ENCODE measurements at places on chromosomes 12 and 14. TPM values are rescaled to one million over a fixed set of nuclear protein-coding genes. Genes with fewer than 3 reads are reported as not detected.

DNA sequence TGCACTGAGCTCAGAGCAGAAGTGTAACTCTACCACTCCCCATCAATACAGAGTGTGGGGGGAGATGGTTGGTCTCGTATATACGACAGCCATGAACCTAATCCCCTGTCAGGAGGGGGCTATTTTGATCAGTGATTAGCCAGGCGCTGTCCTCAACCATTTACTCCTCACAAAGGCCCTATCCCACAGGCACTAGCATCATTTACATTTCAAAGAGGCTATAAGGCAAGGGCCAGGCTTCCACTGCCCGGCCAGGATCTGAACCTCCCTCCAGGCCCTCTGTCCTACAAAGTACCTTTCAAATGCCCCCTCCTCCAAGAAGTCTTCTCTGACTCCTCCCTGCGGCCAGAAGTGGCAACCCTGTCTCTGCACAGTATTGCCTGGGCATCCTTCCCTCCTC lies 74.7 kb downstream of the ITPK1 start:
- H3K4me3 ChIP-seq: no peak overlapping the region
- H3K4me1 ChIP-seq: peaks cover 24% of the 10 kb centered on the region
- no peak overlapping the region for H3K27ac ChIP-seq
- no peaks in the 10 kb centered on the region for H3K36me3 ChIP-seq
- no peak for DNase-seq
- no peaks in the 10 kb centered on the region for H3K27me3 ChIP-seq

The ZNF140 gene
- 12.4 TPM for total RNA-seq

- no peak overlapping the region for H3K27ac ChIP-seq
- no peaks in the 10 kb centered on the region for H3K36me3 ChIP-seq
- no peaks in the 10 kb centered on the region for H3K4me1 ChIP-seq
- no peak overlapping the region for H3K4me3 ChIP-seq
- DNase-seq: no peak
- H3K27me3 ChIP-seq: no peaks in the 10 kb centered on the region
Measured at GRCh38 chr12:100857971-100858370, 63.4 kb downstream of the ANO4 start.

The RFLNA gene
- 0.05 TPM for total RNA-seq

- no peak overlapping the region for H3K27ac ChIP-seq
- no peak overlapping the region for H3K4me3 ChIP-seq
- no peaks in the 10 kb centered on the region for H3K4me1 ChIP-seq
Measured at GRCh38 chr12:99977550-99977949, 7.2 kb downstream of the ANKS1B start.

The PRKD1 gene
- total RNA-seq: 1.1 TPM

GRCh38 chr12:124745465-124745890 lies 118.2 kb downstream of the SCARB1 start:
- no peak for DNase-seq
- H3K27me3 ChIP-seq: no peaks in the 10 kb centered on the region
- no peak overlapping the region for H3K4me3 ChIP-seq
- H3K36me3 ChIP-seq: no peaks in the 10 kb centered on the region
- H3K4me1 ChIP-seq: peaks cover 69% of the 10 kb centered on the region

The AMN gene
- total RNA-seq: 51.2 TPM

The NKX2-1 gene
- total RNA-seq: not detected

The GPRC5D gene
- total RNA-seq: not detected

The PPP4R4 gene
- 0.67 TPM for total RNA-seq

The SLC2A14 gene
- 22.7 TPM for total RNA-seq

All from liver (tissue), 10 donors.